ENCODE measurements at places on chromosomes 12 and 14.

GRCh38 chr14:54785136-54785777 is 117.4 kb downstream of the GCH1 start:
- no peak for DNase-seq

- no peak for DNase-seq
Observed at GRCh38 chr14:99327458-99328250, 55.7 kb upstream of the BCL11B start.

GRCh38 chr12:32697445-32697844 is 18.3 kb downstream of the DNM1L start:
- no peak for DNase-seq

DNA sequence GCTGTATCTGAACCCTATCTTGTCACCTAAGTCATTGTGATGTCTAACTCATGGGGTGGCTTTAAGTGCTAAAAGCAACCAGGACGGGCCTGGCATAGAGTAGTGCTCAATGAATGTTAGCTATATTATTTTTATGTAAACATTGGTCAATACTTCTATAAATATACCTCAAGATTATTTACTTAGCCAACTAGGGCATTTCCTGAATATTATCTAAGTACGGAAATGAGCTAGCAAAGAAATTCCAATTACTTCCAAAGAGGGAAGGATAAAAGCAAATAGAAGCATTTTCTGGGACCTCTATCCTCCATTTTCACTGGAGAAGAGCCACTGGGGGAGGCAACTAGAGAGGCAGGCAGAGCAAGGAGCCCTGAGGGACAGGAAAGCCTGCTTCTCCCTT is 20.6 kb downstream of the CCDC92 start:
- DNase-seq = no peak

DNA sequence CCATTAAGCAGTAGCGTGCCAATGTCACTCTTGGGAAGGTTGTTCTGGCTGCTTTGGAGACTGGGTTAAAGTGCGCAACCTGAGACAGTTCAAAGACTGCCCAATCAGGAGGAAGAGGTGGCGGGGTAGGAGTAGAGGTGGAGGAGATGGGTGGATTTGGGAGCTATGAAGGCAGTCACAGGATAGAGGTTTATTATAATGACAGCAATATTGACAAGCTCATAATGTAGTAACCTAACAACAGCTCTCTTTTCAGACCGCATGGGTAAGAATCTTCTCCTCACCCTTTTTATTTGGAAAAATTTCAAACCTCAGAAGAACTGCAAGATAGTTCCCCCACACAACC is 5.3 kb upstream of the PSMD9 start:
- DNase-seq = no peak

DNA sequence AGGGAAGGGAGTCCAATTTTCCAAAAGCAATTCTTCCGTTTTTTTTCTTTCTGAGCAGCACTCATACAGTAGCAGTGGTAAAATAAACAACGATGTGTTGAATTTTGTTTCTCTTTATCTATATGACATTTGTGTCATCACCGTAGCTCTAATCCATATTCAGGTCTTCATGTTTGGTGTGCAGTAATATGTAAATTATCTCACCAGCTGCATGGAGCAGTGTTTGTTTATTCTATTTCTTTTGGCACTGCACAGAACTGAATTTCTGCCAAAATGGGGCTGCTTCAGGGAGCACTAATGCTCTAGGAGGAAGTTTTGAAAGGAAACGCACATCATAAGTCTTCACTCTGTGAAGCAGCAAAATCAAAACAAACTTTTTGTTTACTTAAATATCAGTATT is 130.0 kb upstream of the NPAS3 start:
- DNase-seq = no peak

DNA sequence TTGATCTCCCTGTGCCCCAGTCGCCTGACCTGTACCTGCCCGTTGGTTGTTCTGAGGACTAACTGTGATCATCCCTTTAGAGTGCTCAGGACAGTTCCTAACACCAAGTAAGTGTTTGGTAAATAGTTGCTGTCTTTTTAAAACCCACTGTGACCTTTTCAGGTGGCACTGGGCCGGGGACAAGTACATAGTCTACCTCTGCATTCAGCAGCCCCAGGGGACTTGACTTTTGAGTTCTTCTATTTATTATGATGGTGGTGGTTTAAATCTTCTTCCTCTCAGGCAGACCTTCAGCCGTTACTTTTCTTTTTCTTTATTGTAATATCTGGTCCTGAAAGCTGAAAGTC is 38.8 kb downstream of the EVL start:
- no peak for DNase-seq

GRCh38 chr12:119681111-119681510 is 13.2 kb downstream of the PRKAB1 start:
- DNase-seq = no peak
